Vagina (tissue), 2 donors: ENCODE measurements at places on chromosomes 7 and 10. TPM values are rescaled to one million over a fixed set of nuclear protein-coding genes. Genes with fewer than 3 reads are reported as not detected.

DNA sequence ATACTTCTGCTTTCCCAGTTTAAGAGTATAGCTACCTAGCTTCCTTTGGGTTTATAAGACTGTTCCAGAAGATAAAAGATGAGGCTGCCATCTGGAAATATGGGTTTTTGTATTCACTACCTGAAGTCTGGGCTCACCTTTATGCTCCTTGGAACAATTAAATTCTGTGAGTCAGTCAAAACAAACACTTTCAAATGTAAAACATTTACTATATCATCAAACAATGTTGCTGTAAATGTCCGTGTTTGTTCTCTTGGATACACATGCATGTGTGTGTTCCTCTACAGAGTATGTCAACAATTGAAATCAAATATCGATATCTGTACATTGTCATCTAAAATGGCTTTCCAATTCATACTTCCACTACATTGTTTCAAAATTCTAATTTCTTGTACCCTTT, 525.6 kb downstream of the MDFIC start:
- H3K4me1 ChIP-seq = no peaks in the 10 kb centered on the region
- no peak overlapping the region for H3K27ac ChIP-seq
- no peaks in the 10 kb centered on the region for H3K27me3 ChIP-seq
- no peak for DNase-seq
- H3K36me3 ChIP-seq = no peaks in the 10 kb centered on the region

DNA sequence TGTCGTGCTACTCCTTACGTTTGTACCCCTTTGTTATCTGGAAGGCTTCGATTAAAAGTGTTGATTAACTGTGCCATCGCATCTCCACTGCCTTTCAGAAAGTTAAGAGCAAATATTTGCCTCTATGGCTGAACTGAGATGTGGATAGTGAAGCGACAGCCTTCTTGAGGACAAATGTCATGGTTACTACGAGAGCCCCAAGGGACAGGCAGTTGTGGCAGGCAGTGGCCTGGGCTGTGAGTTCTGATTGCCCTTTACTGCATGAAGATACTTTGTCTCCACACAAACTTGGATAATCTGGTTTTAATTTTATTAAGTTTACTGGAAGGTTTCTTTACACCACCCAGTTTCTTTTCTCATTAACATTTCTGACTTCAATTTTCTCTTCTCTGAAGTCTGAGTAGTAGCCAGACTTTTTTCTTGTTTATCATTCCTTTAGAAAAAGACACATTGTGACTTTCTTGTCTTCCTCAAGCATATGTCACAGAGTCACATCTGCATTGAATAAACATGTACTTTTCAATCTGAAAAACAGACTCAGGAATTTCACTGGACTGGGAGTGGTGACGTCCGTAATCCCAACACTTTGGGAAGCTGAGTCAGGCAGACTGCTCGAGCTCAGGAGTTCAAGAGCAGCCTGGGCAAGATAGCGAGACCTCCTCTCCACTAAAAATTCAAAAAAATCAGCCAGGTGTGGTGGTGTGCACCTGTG, 1.5 kb downstream of the TAS2R41 start:
- peak overlapping the region; percentile 41 for H3K27ac ChIP-seq
- no peaks in the 10 kb centered on the region for H3K27me3 ChIP-seq
- H3K4me3 ChIP-seq = no peak overlapping the region
- DNase-seq = no peak
- peaks cover 9% of the 10 kb centered on the region for H3K4me1 ChIP-seq
- H3K36me3 ChIP-seq = no peaks in the 10 kb centered on the region

- no peaks in the 10 kb centered on the region for H3K27me3 ChIP-seq
- H3K27ac ChIP-seq = peak overlapping the region; percentile 50
- DNase-seq = no peak
- H3K36me3 ChIP-seq = no peaks in the 10 kb centered on the region
- peaks cover 28% of the 10 kb centered on the region for H3K4me1 ChIP-seq
Measured at GRCh38 chr10:1293157-1293556, 237.0 kb downstream of the WDR37 start.

DNA sequence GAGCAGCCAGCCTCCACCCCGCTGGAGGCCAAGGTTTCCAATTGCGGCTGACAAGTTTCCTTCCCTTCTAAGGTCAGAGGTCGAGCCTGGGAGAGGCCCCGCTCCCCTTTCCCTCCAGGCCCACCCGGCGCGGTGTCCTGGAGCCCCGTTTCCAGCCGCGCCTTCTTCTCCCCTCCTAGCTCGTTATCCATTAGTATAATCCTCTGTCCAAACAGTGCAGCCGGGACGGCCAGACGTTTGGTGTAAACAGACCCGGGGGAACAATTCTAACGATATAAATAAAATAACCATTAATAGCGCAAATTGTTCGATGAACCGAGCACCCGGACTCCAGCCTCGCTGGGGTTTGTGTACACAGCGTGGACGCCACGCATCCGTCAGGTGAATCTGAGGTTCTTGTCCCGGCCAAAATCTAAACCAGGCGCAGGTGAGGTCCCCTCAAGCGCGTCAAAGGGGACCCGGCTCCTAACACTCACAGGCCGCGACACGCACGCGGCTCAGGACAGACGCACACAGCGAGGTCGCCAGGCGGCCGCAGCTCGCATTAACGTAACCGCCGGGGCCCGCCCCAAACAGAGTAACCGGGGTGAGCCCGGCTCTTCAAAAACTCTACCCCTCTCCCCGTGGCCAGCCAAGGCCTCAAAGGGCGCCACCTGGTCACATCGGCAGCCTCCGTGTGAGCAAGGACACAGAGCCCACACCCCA, 10.8 kb upstream of the NKX2-3 start:
- no peaks in the 10 kb centered on the region for H3K36me3 ChIP-seq
- DNase-seq = no peak
- peaks cover 33% of the 10 kb centered on the region for H3K27me3 ChIP-seq
- H3K4me1 ChIP-seq = peaks cover 23% of the 10 kb centered on the region
- no peak overlapping the region for H3K4me3 ChIP-seq

- no peaks in the 10 kb centered on the region for H3K27me3 ChIP-seq
- H3K4me1 ChIP-seq = no peaks in the 10 kb centered on the region
- no peak overlapping the region for H3K27ac ChIP-seq
- DNase-seq = no peak
- no peak overlapping the region for H3K4me3 ChIP-seq
- no peaks in the 10 kb centered on the region for H3K36me3 ChIP-seq
Measured at GRCh38 chr10:35226507-35226906, 99.9 kb downstream of the CREM start.

DNA sequence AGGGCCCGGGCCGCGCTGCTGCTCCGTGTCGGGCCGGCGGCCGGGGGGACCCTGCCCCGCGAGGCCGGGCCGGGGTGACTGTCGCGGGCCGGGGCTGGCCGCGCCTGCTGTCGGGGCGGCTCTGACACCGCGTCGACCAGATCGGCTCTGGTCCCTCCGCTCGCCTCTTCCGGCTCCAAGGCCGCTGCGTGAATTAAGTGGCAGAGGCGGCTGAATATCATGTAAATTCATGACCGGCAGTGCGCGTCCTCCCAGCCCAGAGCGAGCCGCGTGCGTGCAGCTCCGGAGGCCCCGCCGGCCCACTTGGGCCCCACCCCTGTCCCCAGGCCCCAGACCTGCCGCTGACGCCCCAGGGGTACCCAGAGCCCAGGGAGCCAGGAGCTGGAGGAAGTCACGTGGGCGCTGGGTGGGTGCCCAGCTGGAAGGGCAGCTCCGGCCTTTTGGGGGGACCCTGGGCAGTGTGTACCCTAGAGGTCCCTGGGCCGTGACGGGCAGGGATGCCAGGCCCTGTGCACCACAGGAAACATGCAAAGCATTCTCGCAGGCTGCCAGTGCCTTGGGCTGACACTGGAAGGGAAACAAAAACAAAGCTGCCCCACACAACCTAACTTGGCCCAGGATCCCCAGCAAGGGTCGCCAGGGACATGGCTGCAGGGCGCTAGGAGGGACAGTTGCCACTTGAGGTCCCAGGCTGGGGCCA, 584.0 kb upstream of the MKI67 start:
- H3K4me1 ChIP-seq = peaks cover 5% of the 10 kb centered on the region
- H3K36me3 ChIP-seq = no peaks in the 10 kb centered on the region
- DNase-seq = peak; percentile 42
- no peak overlapping the region for H3K27ac ChIP-seq

AKR1D1 gene
- total RNA-seq = not detected

GOLGA7B gene
- total RNA-seq = 2.5 TPM

SNCG gene
- total RNA-seq = 36.6 TPM

SAMD9L gene
- total RNA-seq = 8.6 TPM
